ENCODE measurements at places on chromosomes 2 and 18. TPM values are rescaled to one million over a fixed set of nuclear protein-coding genes. Genes with fewer than 3 reads are reported as not detected.

DNA sequence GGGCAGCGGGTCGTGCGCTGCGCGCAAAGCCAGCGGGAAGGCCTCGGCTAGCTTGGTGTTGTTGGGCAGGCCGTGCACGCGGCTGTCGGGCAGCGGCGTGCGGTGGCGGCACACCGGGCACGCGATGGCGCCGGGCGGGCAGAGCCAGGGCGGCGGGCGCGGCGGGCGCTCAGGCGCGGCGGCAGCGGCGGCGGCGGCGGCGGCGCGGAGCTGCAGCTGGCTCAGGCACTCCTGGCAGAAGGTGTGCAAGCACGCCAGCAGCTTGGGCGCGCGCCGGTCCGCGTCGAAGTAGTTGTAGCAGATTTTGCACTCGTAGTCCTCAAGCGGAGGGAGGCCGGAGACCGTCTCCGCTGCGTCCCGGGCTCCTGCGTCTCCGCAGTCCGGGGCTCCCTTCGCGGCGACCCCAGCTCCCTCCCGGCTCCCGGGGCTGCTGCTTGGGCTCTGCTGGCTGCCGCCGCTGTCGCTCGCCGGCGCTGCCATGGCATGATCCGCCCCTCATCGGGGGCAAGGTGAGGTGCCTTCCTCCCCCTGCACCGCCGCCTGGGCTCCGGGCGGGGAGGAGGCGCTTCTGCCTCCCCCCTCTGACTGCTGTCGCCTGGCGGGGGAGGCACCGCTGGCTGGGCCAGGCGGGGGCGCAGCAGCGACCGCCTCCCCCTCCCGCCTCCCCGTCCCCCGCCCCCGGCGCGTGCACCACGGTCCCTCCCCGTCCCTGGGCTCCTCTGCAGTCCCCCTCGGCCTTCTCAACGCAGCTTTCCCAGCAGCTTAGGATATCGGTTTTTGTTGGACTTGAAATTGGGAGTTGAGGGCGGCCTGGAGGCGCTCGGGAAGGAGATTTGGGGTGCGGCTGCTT, 21.0 kb upstream of the PAX3 start:
- DNase-seq, result no peak

DNA sequence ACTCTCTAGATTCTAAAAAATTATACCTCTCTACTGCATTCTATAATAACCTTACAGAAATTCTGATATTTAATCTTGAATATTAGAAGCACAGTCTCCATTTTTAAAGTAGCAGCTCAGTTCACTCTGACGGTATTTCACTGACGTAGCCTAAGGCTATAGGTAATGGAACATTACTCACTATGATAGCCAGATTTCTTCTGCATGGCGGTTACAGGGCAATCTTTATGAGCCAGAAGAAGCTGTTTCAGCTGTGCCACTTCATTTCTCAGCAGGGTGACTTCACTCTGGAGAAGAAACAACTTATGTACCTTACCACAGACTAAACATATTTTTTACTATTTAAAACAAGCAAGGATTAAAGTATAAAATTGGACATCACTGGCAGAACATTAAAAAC, 75.3 kb upstream of the CHN1 start:
- DNase-seq, result no peak

- DNase-seq, result peak; percentile 23
These were observed 41.0 kb upstream of the ASAP2 start for GRCh38 chr2:9165625-9166024.

Gene CXCR1
- total RNA-seq, result not detected

Gene DTNB
- 6.1 TPM for total RNA-seq

Gene HTR2B
- total RNA-seq, result not detected

GRCh38 chr18:63155910-63156773, 163.4 kb downstream of the BCL2 start:
- no peak for DNase-seq

GRCh38 chr18:79531926-79532312, 136.2 kb downstream of the NFATC1 start:
- DNase-seq, result no peak

Gene GAL3ST2
- 0.23 TPM for total RNA-seq

GRCh38 chr18:22676423-22676822, 256.7 kb upstream of the RBBP8 start:
- DNase-seq, result no peak

DNA sequence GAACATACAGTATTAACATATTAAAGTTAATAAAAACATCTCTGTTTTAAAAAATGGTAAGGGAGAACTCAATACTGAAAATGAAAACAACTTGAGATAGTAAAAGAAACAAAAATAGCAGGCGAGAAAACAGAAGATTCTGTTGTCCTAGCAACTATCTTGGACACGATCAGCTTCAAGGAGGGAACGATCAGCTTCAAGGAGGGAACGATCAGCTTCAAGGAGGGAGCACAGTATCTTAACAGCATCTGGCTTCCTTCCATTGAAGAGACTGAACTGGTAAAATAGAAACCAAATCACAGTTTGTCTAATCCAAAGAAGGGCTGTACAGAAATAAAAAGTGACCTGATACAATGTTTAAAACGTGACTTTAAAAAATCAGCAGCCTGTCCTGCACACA, 51.8 kb downstream of the NDUFA10 start:
- DNase-seq, result no peak

Gene NEU4
- total RNA-seq, result not detected

All from HFFc6 (cell line).